ENCODE measurements at places on chromosomes 1 and 21.

DNA sequence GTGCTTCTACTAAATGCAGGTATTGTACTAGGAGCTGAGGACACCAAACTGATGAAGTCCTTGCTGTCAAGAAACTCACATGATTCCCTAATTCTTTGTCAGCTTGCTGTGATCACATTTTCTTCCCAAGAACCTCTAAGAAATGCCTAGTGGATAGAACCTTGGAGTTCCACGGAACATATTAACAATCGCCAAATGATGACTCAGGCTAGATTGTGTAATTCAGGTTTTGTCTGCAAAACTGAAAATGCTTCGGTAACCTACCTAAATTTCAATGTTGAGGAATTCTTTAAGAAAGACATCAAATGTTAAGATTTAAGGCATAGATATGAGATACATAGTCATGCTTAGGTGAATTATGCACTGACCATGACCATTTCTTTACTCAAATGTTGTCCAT, 1.7 kb upstream of the GADD45A start:
- no peak for DNase-seq

- DNase-seq = no peak
These were observed 307.0 kb upstream of the PROX1 start for GRCh38 chr1:213680677-213681325.

DNA sequence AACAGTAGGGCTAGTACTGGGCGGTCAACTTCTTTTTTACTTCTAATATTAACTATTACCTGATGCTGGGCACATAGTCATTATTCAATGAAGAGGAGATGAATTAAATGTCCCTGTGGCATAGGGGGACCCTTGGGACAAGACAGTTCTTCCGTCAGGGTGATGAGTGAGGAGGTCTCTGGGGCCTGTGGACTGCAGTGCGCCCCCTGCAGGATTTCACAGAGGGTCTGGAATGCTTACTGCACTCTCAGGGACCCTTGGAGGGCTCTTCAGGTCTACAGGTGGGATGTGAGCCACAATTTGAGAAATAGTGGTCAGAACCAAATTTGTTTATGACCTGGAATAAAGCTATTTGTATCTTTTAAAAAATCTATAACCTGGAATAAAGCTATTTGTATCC, 149.4 kb downstream of the FAM78B start:
- DNase-seq = peak; percentile 29

DNA sequence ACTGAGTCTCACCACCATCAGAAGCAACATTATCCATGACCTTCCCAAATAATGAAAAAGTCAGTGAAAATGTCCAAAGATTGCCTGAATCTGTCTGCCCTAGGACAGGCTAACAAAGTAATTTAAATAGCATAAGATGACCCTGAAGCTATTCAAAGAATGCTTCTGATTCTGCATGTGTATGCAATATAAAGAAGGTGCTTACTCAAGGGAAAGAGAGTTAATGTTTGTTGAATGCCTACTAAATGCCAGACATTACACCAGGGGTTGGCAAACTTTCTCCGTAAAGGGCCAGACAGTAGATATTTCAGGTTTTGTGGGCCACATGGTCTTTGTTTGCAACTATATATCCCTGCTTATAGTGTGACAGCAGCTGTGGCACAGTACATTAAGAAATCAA, 221.9 kb upstream of the DMRTA2 start:
- no peak for DNase-seq

GRCh38 chr1:212478467-212479025, 45.8 kb downstream of the NENF start:
- DNase-seq = no peak

- DNase-seq = no peak
These were observed 11.3 kb downstream of the RAB29 start for GRCh38 chr1:205763980-205764379.

DNA sequence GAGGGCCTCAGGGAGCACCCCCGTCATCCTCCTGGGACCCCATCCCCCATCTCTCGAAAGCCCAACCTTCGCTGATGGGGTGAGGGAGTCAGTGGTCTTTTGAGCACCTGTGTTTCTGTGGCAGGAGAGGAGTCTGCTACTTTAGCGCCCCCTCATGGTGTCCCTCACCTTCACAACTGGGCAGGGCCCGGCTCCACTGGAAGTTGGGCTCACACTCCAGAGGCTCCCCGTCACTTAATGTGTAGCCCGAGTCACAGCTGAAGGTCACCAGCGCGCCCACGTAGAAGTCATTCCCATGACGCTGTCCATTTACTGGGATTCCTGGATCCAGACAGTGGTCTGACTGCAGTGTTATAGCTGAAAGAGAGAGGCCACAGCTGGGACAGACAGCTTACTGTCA, 139.5 kb upstream of the HMGB4 start:
- DNase-seq = no peak

- no peak for DNase-seq
These were observed 5.6 kb downstream of the MX2 start for GRCh38 chr21:41367301-41367944.

- DNase-seq = no peak
These were observed 80.3 kb downstream of the TTC3 start for GRCh38 chr21:37153196-37153934.

GRCh38 chr1:91273875-91274274, 130.8 kb downstream of the HFM1 start:
- no peak for DNase-seq

- peak; percentile 35 for DNase-seq
These were observed 453 bp downstream of the PABPC4 start for GRCh38 chr1:39576016-39576657.

GRCh38 chr1:94011709-94012595, 102.7 kb upstream of the GCLM start:
- DNase-seq = no peak

DNA sequence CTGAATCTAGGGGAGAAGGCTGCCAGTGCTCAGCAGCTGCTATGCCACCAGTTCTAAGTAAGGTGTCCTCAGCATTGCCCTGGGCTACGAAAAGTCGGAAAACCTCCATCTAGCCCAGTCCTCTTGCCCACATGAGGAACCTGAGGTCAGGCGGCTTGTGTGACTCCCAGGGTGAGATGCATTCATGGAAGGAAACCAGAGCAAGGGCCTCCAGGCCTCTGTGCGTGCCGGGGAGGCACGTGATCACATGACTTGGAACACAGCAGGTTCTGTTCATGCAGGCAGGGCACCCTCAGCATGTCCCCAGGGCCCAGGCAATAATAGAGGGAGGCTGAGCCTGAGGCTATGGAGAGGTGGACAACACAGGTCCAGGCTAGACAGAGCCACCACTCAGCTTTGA, 312.5 kb upstream of the DUSP10 start:
- DNase-seq = no peak

DNA sequence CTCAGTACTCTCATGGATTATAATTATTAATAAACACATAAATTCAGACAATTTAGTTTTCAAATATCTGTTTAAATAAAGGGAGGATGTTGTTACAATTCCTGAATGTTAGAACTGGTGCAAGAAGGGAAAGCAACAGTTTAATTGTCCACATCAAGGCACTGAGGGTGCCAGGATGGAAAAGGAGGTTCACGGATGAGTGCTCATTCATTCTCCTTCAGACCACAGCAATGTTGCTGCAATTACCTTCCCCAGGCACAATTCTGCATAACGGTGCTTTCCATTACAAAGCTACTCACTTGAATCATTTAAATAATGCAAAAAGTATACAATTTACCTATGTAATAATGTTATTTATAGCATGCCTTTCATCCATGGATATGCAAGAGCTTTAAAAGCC, 52.3 kb upstream of the COG2 start:
- no peak for DNase-seq

DNA sequence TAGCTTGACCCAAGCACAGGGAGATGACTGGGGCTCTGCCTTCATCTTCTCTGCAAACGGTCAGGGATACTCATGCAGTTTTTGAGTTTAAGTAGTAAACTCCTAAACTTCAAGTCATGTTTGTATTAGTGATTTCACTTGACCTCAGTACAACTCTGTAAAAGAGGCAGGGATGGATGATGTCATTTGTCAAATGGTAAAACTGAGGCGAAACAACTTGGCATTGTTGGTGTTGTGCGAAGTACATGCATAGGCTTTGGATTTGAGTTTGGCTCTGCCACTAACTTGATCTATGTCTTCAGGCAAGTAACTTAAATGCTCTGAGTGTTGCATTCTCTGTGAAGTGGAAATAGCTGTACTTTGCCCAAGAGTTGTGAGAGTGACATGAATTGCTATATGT, 42.7 kb downstream of the WNT4 start:
- DNase-seq = no peak

DNA sequence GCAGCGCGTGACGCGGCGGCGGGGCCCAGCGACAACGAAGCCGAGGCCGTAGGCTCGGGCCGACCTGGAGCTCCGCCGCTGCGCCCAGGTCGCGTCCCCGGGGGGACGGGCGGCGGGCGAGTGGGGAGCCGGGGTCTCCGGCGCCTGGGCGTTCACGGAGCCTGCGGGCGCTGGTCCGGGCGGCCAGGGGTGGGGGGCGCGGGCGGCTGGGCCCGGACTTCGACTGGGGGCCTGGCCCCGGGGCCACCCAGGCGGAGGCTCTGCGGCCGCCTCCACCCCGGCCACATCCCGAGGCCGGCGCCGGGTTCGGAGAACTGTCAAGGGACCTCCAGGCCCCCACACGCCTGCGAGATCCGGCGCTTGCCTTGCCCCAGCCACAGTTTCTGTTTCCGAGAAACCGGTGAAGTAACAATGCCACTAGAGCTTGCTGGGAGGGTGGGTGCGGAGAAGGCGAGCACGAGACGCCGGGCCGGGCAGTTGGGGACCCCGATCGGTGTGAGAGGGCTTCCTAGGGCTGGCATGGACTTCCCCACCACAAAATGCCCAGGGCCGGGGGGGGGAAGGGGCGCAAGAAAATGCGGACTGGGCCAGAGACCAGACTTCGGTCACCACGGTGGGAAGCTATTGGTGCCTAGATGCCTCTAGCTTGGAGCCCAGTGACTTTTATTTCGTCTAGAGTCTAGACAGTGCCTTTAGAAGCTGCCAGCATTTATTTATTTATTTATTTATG, 501 bp downstream of the FBXO6 start:
- DNase-seq = no peak

GRCh38 chr1:109929588-109930251, 19.1 kb downstream of the CSF1 start:
- no peak for DNase-seq

DNA sequence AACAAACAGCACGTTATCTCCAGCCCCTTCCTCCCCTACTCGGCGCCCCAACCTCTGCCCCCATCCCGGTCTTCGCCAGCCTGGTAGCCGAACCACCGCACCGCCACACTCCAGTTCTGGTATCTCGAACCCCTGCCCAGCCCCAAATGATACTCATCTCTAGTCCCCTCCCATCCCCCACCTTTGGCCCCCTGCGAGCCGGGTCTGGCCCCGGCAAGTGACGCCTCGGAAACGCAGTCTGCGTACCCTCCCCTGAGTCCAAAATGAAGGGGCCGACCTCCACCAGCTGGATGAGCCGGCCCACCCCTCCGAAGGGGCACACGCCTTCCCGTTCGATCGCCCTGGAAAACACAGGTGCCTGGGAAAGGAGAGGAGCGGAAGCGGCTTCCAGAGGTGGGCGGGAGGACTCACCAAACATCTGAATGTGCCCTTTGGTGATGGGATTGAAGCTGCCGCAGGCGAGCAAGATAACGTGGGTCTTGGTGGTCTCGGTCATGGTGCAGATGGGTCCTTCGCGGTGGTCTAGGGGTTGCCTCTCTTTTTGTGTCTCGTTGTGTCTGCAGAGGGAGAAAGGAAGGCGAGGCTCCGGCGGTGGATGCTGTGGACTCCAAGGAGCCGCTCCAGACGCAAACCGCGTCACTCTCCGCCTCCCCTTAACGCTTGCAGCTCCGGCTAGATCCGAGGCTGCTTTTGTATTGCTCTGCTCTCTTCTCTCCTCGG, at the start of gene NMNAT2:
TSS of gene NMNAT2 (minus strand) at position 609 of the 720 bp plus-strand sequence. CDS start at position 496, 113 bp downstream.
- DNase-seq = no peak

- no peak for DNase-seq
These were observed 62.9 kb upstream of the LRP8 start for GRCh38 chr1:53390736-53391135.

DNA sequence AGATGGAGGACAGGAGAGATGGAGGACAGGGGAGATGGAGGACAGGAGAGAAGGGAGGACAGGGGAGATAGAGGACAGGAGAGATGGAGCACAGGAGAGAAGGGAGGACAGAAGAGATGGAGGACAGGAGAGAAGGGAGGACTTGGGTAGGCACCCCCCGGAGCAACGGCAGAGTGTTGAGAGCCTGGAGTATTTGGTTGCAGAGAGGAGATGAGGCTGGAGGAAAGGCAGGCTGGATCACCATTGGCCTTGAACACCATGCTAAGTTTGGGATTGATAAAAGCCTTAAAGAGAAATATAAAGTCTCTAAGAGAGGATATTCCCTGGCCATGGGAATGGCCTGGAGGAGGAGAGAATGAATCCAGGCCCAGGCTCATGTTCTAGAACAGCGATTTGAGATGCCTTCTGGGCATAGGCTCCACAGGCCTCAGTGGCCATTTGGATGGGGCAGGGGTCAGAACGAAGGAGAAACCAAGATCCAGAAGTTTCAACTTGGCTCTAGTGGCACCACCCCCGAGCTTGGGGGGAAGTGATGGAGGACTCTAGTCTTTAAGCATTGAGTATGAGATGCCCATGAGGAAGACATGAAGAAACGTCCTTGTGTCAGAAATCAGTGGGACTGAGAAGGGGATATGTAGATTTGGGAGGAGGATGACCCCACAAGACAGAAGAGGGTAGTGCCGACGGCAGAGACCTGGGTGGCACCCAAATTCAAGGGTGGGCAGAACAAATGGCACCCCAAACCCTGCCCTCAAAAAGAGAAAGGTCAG, 47.9 kb upstream of the EDN2 start:
- DNase-seq = no peak

GRCh38 chr1:213491468-213491867, 440.4 kb downstream of the RPS6KC1 start:
- DNase-seq = no peak

- DNase-seq = no peak
These were observed 771.1 kb upstream of the ADGRL4 start for GRCh38 chr1:79777481-79778219.

DNA sequence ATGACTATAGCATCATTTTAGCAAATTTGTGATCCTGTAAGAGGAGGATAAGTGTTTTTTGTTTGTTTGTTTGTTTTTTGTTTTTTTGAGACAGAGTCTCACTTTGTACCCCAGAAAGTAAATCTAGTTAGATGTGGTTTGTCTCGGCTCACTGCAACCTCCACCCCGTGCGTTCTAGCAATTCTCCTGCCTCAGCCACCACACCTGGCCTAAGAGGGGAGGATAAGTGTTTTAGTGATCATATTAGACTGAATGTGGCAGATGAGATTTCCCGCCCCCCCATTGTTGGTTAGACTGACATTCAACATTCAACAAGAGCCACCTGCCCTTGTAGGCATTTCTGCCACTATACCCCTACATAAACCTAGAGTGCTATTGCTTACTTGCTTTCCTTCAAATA, 98.5 kb downstream of the OSBPL9 start:
- no peak for DNase-seq

DNA sequence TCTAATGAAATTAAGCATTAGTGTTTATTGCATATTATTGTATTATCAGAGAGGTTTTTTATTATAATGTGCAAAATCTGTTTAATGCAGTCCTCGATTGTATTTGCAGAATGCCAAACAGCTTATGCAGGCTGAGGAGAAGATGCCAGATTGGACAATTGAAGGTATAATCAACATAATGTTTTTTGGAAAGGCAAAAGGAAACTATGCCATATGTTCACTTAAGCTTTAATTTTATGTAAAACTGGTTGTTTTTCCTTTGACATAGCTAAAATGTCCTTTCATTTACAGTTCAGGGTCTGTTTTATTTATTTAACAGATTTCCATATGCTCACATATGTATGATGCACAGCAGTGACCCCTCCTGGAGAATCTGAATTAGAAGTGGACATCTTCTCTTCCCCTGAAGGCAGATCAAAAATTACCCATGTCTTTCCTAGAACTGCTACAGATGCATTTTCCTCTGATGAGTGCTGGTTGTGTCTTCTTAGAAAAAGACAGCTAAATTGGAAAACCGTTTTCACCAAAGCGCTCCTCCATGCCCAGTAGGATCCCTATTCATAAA, 143.5 kb upstream of the USH2A start:
- peak; percentile 26 for DNase-seq
